ENCODE measurements at places on chromosomes 4 and X.

DNA sequence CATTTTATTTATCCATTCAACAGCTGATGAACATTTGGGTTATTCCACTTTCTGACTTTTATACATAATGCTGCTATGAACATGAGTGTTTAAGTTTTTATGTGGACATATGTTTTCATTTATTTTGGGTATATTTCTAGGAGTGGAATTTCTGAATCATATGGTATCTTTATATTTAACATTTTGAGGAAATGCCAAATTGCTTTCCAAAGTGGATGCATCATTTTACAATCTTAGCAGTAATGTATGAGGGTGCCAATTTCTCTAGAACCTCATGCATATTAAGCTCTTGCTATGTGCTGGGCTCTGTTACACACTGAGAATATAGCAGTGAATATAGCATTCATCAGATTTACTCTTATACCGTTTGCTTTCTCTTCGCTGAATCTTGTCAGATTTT is 983.7 kb downstream of the STIM2 start:
- DNase-seq = peak; percentile 8

GRCh38 chr4:86896596-86896995 is 4.4 kb upstream of the C4orf36 start:
- DNase-seq = peak; percentile 48

- peak; percentile 60 for DNase-seq
Observed at GRCh38 chr4:56654238-56654632, 26.9 kb downstream of the HOPX start.

DNA sequence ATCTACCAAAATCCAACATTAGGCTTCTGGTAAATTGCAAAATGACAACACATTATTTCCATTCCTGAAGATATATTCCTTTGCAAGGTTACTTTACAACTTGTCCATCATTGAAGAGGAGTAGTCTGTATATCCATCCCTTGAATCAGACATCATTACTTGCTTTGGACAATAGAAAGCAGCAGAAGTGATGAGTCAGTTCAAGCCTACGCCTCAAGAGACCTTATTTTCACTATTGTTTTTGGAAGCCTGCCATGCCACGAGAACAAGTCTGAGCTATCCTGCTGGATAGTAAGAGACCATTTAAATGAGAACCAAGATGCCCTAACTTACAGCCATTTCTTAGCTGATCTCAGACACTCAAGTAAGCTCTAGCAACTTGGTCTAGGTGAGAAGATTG is 246.0 kb upstream of the HHIP start:
- DNase-seq = peak; percentile 94

DNA sequence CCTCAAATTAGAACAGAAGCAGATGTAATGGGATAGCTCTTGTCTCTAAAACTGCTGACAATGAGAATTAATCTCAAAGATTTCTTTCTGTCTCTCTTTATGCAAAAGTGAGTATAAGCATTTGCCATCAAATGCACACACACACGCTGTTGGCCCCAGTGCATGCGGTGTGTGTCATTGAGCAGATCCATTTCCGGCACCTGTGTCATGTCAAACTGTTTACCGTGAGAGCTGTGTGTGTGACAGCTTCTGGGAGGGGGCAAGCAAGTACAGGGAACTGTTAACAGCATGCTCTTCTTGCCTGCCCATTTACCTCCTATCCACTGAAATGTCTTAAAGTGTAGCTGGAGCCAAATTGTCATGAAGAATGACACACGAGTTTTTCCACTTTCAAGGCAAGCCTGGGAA is 297.9 kb upstream of the FAT4 start:
- no peak for DNase-seq

GRCh38 chr4:181319629-181320028 is 923.6 kb upstream of the TENM3 start:
- no peak for DNase-seq

DNA sequence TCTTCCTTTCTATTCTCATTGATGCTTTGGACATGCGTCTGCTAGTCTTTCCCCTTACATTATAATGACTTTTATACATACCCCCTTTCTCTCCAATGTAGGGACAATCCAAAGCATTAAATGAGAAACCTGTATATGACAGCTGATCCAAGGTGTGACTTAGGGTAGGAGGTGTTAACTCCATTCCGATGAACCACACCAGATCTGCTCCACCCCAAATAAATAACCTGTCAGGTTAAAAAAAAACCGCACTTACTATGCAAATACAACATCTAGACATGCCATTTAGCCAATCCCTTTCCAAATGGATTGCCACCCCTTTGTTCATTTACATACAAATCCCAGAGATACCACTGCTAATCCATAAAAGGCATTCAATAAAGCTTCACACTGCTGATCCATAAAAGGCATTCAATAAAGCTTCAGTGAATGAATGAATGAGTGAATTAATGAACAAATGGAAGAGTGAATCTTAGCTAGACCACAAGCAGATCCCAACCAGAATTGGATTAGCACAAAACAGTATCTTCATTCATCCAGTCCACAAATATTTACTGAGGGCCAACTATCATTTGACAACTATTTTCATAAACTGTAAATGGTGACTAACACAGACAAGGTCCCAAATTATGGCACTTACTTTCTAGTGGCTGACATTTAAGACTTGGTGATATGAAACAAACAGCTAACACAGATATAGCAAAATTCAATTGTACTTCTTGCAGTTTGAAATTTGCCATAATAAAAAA is 158.9 kb upstream of the MAP3K15 start:
- DNase-seq = no peak

GRCh38 chr4:77856152-77856551 is 6.5 kb upstream of the MRPL1 start:
- DNase-seq = no peak

DNA sequence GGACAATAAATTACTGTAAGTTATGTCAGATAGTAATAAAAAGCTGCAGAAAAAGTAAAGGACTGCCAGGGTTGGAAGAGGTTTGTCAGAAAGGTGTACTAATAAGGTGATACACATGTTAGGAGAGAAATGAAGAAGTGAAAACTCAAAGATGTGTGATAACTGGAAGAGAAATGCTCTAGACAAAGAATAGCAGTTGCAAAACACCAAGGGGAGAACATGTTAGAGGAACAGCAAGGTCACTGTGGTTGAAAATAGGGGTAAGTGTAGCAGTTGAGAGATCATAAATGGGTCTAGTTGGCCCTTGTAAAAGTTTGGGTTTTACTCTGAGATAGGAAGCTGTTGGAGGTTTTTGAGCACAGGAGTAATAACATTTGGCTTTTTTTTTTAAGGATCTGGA is 46.9 kb downstream of the HSPA4L start:
- DNase-seq = no peak

GRCh38 chr4:158163941-158164767 is 8.7 kb downstream of the GASK1B start:
- DNase-seq = no peak

DNA sequence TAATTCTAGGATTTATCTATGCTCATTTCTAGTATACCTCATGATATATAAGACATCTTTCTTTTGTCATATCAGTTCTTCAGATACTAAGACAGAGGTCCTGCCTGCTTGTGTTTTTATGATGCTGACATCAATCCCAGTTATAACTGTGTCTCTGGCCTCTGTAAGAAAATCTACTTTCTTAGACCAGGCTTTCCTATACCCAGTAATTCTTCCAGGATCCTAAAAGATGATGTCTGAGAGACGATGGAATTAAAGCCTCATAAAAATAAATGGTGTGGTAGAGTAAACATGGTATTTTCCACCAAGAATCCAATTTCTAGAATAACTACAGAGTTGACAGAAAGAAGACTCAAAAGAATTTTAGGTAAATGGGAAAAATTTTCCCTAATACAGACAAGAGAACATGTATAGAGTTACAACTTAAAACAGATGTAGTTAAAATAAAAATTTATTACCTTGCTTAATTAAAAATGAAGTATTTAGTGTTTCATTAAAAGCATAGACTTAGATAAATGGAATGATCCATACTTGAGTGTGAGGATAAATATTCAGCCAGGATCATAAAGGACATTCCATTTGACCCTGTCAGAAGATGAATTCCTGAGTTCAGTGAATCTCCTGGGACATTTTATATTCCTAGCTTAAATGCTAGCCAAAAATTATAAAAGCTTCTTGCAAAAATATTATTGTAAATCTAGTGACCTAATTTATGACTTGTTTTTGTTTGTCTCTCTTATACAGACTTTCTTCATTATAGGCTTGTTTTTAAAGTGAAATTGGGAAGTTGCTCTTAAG is 137.4 kb downstream of the PDLIM5 start:
- DNase-seq = peak; percentile 48

- DNase-seq = peak; percentile 53
Observed at GRCh38 chr4:105461221-105461620, 12.6 kb downstream of the PPA2 start.

DNA sequence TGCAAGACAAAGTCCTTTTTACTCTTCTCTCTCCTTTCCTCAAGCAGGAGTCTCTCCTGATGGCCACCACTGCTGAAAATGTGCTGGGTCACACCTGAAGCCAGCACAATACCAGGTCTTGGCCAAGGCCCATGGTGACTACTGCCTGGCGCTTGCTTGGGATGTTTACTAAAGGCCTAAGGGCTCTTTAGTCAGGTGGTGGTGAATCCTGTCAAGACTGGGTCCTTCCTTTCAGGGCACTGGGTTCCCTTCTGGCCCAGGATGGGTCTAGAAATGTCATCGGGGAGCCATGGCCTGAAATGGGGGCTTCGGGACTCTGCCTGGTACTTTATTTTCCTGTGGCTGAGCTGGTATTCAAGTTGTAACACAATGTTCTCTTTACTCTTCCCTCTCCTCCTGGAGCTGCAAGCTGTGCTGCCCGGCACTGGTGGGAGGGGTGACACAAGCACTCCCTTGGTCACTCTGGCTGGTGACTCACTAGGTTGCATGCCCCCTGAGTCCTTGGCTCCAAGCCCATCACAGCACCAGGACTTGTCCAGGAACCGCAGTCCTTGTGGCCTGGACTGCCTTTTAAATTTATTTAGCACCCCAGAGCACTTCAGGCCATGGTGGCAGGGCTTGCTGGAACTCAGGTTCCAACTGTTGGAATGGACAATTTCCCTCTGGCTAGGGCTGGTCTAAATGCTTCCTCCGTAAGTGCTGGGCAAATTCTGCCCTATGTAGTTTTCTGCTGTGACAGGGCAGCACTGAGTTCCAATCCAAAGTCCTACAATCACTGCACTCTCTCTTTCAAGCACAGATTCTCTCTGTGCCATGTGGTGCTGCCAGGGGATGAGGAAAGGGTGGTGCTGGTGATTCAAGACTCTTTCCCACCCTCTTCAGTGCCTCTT is 11.3 kb downstream of the ARL13A start:
- DNase-seq = peak; percentile 54

GRCh38 chr4:69224891-69225290 is 10.3 kb upstream of the UGT2B11 start:
- DNase-seq = no peak

DNA sequence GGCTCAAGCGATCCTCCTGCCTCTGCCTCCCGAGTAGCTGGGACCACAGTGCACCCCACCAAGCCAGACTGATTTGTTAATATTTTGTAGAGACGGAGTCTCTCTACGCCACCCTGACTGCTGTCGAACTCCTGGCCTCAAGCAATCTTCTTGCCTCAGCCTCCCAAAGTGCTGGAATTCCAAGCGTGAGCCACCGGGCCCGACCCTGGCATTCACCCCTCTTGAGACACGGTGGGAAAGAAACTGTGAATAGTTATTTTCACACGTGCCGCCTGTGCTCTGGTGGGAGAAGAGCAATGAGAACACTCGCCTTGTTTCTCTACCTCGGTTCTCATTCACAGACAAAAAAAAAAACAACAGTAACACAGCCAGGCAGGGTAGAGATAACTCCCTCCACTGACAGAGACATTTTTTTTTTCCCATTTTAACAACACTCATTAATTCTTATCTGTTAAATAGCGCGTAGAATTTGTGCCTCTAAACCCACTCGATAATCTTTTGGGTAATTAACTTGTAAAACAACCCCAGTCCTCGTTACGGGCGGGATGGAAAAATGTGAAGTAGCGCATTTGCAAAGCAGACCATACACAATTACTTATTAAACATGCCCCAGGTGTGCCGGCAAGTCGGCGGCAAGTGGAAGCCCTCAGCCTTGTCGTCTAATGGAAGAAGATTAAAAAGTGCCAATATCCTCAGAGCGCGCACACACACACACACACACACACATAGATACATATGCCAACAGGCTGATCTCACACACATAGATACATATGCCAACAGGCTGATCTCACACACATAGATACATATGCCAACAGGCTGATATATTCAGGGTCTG is 103.3 kb downstream of the DHRSX start:
- DNase-seq = no peak

DNA sequence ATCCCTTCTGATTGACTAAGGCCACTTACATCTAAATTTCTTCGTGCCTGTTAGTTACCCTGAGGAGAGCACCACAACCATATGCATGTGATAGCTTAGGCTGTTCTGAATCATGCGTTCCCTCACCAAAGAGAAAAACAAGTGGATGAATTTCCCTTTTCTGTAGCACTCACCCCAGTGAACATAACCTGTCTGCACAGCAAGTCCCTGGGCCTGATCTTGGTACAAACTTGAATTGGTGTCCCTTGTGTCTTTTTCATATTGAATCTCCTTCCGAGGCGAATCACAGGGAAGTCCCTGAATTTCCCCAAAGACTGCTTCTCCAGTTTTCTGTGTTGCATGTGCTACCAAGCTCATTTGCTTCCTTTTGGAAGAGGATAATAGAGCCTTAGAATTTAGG is 100.4 kb downstream of the KLHL8 start:
- DNase-seq = no peak

DNA sequence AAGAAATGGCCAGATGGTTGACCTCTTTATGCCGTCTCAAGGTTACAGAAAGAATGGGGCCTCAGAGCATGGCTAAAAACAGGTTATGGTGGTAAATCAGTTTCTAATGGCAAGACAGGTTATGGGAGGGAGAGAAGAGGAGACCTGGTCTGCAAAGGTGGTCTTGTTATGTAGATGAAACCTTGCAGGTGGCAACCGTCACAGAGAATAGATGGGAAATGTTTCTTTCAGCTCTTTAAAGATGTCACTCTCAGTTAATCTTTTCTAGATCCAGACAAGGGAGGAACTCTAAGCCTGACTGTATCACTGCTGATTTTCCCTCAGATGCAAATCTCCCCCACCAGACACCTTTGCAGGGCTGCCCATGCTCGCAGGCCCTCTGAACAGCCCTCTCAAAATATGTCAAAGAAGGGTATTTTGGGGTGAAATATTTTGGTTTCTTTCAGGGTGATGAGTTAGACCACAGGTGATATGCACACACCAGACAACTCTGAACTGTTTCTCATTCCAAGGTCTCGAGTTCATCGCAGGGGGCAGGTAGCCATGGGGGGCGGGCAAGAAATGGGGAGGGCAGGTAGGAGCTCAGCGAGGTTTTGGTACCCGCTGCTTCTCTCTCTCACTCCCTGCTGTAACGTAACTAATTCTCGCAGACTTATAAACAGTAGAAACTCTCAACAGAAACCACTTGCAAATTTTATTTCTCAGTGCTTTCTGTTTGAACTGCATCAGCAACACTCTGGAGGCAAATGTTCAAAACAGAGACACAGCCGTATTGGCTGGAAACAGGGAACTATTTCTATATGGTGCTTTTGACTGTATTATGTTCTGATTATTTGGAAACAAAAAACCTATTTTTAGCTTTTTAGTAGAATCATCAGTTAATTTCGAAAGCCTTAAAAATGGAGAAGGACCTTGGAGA is 32.4 kb downstream of the CASP3 start:
- peak; percentile 6 for DNase-seq
